ENCODE measurements at places on chromosomes 6 and 20.

DNA sequence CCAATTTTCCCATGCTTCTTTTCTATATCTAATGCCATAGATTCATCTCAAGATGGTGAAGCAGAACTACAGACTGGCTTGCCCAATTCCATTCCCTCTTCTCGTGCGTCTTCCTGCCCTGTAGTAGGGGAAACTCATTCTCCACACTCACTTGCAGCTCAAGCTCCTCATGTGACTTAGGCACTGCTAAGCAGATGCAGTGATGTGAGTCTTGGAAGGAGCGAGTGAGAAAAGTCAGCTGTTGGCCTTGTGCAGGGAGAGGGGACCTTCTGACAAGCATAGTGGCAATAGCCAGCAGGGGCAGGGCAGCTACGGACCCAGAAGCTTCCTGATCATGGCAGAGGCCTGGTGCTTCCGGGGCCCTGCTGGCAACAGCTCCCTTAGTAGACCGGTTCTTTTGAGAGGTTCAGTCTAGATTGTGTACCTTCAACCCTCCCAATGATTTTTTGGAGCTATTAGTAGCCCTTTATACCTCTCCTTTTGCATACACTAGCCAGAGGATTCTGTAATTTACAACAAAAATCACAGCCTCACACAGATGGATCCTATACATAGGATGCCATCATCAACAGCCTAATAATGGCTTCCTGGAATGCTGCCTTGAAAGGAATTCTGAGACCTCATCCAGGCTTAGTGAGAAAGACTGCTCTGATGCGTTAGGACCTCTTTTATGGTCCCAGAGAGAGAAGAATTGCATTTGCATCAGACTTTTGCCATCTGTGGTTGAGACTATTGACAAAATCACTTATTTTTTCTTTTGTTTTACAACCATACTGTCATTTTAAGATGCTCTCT is 121.5 kb upstream of the RIPOR2 start:
- no peak for DNase-seq

DNA sequence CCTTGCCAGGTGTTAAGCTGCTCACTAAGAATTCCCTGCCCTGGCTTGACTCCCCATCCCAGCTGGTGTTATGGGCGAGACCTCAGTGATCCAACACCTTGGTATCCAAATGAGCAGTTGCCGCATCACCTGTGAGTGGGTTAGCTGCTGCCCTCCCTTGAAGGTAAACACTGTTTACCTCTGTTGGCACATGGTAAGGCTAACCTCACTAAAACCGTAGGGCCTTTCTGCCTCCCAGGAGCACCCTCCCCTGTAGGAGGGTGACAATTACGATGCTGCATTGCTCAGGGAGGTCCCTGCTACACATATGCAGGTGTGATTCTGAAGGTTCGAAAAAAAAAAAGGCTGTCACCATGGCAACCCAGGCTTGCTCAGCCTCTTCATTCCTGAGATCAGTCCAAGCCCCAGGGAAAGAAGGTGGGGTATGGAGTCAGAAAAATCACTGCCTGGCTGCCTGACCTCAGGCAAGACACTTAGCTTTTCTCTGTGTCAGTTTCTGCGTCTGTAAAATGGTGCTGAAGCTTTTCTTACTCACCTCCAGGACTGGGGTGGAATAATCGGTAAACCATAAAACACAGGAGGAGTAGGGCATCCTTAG is 19.5 kb downstream of the PNPLA1 start:
- no peak for DNase-seq

DNA sequence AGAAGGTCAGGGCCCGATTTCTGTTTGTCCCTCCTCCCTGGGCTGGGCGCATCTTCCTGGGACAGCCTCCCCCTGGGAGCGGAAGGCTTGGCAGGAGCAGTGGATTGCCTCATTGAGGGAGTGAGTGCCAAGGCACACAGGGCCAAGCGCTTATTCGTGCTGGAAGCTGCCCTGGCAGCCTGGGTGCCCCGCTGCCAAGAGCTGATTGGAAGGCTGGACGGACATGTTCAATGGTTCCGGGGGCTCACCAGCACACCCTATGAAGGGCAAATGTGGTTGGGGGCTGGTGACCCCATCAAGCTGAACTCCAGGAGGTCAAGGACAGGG is 10.3 kb upstream of the ZNF831 start:
- DNase-seq = no peak

- DNase-seq = no peak
Observed at GRCh38 chr6:132287101-132287500, 114.2 kb downstream of the MOXD1 start.

GRCh38 chr20:50992733-50993457 is 30.0 kb downstream of the KCNG1 start:
- peak; percentile 86 for DNase-seq

DNA sequence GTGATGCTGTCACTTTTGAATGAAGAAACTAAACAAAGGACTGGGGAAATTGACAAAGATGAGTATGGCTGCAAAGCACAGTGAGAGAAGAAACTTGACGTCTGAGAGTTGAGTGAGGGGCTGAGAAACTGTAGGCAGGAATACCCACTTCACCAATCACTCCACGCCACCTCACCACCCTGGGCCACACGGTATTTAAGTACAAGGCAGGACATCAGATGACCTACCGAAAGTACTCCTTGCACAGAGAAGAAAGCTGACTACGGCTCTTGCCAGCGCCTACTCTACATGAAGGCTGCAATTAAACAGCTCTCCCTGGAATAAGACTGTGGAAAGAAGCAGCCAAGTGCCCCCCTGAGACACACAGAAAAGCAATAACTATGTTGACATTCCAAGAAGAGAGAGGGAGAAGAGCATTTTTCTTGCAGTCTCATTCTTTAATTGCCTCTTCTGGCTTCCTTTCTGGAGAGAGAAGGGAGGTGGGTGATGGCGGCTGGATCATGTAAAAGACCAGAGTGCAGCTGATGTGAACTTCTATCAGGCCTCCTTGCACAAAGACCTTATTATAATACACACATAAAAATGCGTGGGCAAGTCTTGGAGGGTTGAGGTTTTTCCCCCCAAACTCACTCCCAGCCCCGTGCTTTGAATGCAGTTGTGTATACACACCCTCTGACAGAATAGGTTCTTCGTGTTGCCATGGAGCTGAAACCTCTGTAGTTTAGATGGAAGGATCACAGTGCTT is 44.6 kb downstream of the HIVEP2 start:
- DNase-seq = peak; percentile 47

- peak; percentile 76 for DNase-seq
Observed at GRCh38 chr20:1423625-1424106, 30.8 kb upstream of the FKBP1A start.

GRCh38 chr20:17867131-17867925 is 101.3 kb downstream of the SNX5 start:
- no peak for DNase-seq

DNA sequence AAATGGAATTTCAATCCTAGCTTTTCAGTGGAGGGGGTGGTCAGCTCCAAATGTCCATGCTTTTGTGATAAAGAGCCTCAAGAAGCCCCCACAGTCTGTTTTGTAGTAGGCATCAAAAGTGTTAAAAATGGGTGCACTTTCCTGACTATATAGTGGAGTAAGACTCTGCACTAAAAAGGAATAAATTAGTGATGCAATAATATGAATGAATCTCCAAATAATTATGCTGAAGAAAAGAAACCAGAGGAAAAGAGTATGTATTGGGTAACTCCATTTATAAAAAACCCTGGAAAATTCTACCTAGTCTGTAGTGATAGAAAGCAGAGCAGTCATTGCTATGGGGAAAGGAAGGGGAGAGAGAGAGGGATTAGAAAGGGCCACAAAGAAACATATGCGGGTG is 310.4 kb upstream of the SUPT3H start:
- no peak for DNase-seq

DNA sequence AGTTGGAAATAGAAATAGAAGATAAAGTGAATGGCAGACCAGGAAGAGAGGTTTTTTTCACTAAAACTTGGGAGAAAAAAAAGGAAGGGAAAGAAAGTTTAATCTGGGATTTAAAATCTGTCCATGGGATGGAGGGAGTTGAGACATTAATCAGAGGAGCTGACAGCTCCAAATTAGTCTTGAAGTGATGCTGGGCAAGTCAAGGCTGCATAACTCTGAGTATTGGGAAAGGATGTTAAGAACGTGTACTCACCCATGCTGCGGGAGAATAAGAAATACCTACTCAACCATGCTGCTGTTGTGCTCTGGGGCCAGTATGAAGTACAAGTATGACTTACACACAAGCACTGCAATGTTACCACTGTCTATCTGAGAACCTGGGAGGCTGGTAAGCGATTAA is 47.5 kb downstream of the SNRNP48 start:
- DNase-seq = no peak

- DNase-seq = no peak
Observed at GRCh38 chr6:39040080-39040673, 8.4 kb upstream of the GLP1R start.

DNA sequence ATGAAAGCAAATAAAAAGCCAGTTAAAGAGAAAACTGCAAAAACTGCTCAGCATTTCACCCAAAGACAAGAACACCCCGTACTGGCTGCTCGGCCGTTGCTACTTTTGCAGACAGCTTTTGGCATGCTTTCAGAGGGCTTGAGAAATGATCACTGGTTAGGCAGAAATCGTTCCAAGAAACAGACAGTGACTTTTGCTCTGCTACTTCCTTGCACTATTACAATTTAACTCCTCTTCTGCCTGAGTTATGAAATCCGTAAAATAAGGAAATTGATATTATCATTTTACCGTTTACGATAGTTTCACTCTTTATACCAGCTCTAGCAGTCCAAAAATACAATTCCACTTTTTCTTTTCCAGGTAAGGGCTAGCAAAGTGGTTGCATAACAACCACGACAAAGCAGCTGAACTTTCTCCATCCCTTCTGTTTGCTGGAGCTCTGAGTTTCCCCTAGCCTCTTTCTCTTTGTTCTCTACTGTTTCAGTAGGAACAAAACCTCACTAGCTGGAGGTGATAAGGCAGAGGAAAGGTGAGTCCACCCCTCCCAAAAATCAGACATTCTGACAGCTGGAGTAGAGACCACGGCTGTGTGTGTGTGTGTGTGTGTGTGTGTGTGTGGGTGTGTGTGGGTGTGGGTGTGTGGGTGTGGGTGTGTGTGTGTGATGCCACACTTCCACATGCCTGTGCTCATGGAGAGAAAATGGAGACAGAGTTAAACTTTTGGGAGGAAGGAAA is 191.8 kb upstream of the RREB1 start:
- peak; percentile 85 for DNase-seq

DNA sequence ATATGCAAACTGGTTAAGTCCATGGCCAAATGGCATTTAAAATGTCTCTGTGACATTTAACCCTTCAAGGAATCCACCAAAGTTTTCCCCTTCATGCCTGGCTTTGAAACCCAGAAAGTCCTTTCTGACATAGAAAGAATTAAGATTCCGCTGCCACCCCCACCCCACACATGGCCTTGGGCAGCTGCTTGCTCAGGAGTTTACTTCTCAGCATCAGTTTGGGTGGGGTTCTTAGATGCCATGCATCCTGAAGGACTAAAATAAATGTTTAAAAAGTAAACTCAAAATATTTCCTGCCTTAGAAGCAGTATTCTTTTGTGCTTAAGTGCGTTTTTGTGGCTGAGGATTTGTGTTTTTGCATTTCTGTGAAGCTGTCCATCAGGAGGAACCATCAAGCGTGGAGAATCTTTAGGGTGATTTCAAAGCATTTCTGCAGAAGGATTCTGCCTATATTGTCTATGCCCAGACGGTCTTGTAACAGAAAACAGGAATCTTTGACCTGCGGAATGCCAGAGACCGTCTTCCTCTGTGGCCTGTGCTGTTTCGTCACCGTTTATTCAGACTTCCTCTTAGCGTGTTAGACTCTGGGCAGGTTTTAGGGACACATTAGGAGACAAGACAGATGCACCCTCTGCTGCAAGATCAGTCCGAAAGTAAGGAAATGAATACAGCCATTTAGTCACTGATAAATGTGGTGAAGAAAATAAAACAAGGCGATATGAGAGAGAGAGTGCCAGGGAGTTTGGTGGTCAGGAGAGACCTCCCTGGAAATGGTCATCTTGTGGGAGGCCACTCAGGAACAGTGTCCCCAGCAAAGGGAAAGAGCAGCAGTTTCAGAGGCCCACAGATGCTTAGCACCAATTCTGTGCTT is 6.2 kb downstream of the DUSP22 start:
- DNase-seq = no peak

- peak; percentile 54 for DNase-seq
Observed at GRCh38 chr6:122200440-122200839, 199.0 kb upstream of the HSF2 start.

DNA sequence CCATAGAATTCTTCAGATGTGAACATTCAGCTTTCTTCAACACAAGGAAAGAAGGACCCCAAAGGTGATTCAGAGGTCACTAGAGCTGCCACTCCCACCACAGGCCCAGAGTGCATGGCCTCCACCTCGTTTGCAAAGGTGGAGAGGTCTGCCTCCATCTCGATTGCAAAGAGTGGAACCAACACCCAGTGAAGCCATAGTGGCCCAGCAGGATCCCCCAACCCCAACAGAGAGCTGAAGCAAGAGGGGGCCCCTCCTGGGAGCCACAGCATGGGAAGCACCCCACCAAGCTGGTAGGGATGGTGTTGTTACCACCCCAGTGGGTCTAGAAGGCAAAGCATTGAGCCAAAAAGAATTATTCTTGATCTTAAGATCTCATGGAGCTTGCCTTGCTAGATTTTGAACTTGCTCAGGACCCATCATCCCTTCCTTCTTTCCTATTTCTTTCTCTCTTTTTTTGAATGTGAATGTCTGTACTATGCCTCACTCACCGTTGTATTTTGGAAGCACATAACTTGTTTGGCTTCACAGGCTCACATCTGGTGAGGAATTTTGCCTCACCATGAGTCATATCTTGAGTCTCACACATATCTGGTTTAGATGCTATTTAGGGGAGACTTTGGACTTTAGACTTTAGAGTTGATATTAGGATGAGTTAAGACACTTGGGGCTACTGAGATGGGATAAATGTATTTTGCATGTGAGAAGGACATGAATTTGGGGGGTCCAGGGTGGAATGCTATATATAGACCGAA is 119.2 kb downstream of the ANKRD60 start:
- peak; percentile 73 for DNase-seq

GRCh38 chr6:16049168-16049567 is 79.7 kb upstream of the MYLIP start:
- no peak for DNase-seq

DNA sequence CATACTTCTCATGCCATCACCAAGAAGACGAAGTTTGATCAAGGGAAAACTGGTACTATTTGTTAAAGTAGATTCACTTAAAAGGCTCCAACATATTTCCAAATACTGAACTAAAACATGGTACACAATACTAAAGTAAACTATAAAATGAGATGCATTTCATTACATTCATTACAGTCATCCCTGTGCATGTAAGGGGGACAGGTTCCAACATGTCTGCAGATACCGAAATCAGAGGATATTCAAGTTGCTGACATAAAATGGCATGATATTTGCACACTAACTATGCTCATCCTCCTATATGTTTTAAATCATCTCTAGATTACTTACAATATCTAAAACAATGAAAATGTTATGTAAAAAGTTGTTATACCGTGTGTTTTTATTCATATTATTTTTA is 893.9 kb upstream of the MANEA start:
- DNase-seq = no peak

GRCh38 chr20:44038681-44039123 is 124.0 kb downstream of the TOX2 start:
- peak; percentile 10 for DNase-seq

- DNase-seq = no peak
Observed at GRCh38 chr20:49825521-49826033, 12.9 kb downstream of the SLC9A8 start.
